Sciatic nerve (tissue), 2 donors: ENCODE measurements at places on chromosomes 7 and 10. TPM values are rescaled to one million over a fixed set of nuclear protein-coding genes. Genes with fewer than 3 reads are reported as not detected.

SLC26A4 gene
- 3.2 TPM for total RNA-seq

VOPP1 gene
- 66.2 TPM for total RNA-seq

TEX47 gene
- not detected for total RNA-seq

AOAH gene
- 20.6 TPM for total RNA-seq

GPR15LG gene
- total RNA-seq = not detected

FAM149B1 gene
- 25.6 TPM for total RNA-seq

UCMA gene
- total RNA-seq = not detected

LARP4B gene
- 85.4 TPM for total RNA-seq

DNA sequence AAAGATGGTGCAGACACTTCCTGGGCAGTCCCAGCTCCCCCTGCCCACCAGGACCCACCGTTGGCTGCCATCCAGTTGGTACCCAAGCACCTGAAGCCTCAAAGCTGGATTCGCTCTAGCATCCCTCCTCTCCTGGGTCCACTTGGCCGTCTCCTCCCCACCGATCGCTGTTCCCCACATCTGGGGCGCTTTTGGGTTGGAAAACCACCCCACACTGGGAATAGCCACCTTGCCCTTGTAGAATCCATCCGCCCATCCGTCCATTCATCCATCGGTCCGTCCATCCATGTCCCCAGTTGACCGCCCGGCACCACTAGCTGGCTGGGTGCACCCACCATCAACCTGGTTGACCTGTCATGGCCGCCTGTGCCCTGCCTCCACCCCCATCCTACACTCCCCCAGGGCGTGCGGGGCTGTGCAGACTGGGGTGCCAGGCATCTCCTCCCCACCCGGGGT, 14.5 kb upstream of the LIMK1 start:
- DNase-seq = no peak

- DNase-seq = no peak
Observed at GRCh38 chr7:44114586-44115310, 8.6 kb downstream of the POLD2 start.

- no peak for DNase-seq
Observed at GRCh38 chr7:144709066-144709465, 126.8 kb downstream of the TPK1 start.

DNA sequence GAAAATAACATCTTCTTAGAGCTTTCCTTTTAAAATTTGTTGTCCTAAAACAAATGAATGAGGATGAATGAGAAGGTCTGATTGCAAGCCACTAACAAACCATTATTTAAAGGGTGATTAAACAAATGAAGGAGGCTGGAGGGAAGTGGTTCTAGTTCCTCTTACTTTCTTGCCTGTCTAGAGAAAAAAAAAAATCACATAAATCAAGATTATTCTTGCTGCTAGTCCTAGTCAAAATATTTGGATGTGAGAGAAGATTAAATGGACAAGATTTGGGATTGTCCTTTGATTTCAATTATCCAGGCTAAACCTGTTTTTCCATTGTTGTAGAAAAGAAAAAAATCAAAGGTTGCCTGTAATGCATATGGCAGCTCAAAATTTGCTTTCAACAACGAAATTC, 3.3 kb downstream of the SKAP2 start:
- DNase-seq = no peak

DNA sequence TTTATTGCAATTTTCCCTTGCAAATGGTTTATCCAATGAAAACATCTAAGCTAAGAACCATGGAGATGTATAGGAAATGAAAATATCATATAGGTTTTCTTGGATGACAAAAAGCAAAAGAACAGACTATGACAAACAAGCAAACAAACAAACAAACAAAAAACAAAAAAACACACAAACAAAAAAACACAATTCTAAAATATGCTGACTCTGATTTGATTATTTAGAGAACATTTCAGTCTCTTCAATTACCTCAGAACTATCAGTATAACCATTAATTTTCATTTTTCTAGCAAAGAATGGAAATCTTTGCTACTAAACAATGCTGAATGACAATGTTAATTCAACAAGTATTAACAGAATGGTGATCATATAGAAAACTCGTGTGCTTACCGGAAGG, 369.5 kb upstream of the LRRN3 start:
- no peak for DNase-seq
